ENCODE measurements at places on chromosomes 3 and 15.

DNA sequence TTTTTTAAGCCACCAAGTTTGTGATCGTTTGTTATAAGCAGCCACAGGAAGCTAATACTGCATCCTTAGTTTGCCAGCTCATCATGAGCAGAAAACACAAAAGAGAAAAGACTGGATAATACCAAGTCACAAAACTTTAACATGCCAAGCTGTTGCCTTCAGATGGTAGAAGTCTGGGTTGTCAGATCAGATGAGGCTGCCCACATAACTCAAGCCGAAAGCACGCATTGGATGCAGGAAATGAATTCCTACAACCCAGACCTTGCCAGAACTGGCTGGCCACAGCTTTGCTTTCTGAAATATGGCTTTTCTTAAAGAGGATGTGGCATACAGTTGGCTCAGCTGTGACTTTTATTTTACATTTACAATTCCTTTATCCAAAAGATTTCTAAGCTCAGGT is 118.3 kb upstream of the NEO1 start:
- DNase-seq, result no peak

GRCh38 chr3:177427540-177427939 is 230.3 kb upstream of the TBL1XR1 start:
- no peak for DNase-seq

DNA sequence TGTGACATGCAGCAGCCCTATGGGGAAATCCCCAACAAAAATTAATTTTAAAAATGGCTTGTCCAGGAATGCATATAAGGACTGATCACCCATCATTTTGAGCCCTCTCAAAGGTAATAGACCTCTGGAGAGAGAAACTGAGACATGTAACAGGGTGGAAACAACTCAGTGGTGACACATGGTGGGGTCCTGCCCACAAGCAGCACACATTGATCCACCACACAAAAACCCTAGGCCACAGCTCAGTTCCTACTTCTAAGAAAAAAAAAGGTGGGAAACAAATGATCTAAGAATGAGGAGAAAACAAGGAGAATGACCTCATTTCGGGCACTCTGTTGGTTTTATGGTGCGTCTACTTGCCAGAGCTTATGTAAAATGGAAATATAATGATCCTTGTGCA is 1.9 kb upstream of the SLC41A3 start:
- DNase-seq, result no peak

- DNase-seq, result no peak
Measured at GRCh38 chr3:159971311-159971710, 17.3 kb upstream of the IL12A start.

DNA sequence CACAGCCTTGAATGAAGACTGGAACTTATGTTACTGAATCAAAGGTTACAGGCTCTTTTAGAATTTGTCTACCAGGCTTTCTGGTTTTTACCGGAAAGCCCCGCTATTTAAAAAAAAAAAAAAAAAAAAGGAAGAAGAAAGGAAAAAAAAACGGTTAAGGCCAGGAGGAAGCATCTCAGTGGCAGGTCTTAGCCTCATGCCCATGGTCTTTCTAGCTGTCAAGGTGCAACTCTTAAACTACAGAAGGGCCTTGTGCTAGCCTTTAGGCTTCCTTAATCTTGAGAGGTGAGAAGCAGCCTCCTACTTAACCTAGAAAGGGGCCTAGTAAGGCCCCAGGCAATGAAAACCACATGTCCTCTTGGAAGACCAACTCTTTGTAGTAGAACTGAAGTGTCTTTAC is 77.5 kb downstream of the TBC1D5 start:
- DNase-seq, result no peak

DNA sequence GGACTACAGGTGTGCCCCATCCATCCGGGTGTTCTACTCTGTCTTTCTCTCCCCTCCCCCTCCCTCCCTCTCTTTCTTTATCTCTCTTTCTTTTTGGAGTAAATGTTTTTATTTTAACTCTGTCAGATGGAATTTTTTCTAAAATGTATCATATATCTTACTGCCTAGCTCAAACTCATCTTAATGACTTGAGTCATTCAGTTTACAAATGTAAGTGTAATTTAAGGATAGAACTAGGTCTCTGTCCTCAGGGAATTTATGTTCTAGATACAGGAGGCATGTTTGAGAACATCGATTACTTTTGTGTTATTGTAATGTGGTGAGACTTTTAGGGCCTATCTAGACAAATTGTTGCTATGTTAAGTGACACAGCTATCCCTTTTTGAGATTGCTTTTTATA is 3.5 kb downstream of the TBC1D23 start:
- no peak for DNase-seq

All from GM13977 (cell line).